ENCODE measurements at places on chromosomes 13 and 19.

DNA sequence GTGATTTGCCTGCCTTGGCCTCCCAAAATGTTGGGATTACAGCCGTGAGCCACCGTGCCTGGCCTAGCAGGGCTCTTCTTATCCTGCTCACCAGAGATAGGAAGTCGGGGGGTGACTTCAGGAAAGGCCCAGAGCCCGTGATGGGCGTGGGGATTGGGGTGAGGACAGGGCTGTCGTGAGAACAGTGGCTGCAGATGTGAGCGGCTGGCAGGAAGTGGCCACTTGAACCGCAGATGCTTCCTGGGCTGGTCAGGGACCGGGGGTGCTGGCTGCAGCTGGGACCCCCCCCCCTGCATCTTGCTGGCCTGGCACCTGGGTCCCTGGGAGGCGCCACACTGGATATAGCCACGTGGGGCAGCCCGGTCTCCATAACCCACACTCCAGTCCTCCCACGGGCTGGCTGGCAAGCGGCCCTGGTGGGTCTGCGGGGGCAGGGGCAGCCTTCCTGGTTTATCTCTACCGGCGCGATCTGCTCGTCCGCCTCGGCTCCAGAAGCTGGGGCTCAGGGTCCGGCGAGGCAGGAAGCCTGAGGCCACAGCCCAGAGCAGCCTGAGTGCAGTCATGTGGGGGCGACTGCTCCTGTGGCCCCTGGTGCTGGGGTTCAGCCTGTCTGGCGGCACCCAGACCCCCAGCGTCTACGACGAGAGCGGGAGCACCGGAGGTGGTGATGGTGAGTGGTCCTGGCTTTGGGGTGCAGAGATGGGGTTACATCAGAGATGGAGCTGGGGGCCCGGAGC, at the start of gene F2RL3:
Gene F2RL3 (plus strand): TSS at position 371 of the 737 bp plus-strand sequence. CDS start 191 bp downstream, at position 562.
- no peak for DNase-seq

DNA sequence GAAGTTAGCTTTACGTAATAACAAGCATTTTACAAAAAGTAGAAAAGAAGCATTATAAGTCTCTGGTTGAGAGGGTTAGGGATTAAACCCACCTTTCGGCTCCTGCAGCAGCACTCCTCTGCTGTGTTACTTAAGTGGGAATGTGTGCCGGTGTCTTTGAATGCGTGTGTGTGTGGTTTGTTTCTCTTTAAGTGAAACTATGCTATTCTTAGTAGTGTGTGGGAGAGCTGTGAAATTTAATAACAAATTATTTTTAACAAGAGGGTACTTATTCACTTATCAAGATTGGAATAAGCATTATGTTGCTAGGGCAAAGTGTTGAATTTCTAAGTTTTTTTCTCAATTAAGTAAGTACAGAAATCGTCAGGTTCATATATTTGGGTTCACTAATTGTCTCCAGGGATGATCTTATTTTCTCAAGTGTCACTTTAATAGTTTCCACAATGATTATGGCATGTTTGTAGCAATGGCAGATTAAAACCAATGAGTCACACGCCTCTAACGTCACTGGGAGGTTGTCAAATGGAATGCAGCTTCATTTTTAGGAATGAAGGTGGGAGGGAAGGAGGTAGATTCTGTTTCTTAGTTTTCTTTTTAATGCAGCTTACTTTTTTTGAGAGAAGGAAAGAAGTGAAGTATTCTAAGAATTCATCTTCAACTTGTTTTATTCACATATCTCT, 151.3 kb downstream of the LMO7 start:
- DNase-seq = no peak

DNA sequence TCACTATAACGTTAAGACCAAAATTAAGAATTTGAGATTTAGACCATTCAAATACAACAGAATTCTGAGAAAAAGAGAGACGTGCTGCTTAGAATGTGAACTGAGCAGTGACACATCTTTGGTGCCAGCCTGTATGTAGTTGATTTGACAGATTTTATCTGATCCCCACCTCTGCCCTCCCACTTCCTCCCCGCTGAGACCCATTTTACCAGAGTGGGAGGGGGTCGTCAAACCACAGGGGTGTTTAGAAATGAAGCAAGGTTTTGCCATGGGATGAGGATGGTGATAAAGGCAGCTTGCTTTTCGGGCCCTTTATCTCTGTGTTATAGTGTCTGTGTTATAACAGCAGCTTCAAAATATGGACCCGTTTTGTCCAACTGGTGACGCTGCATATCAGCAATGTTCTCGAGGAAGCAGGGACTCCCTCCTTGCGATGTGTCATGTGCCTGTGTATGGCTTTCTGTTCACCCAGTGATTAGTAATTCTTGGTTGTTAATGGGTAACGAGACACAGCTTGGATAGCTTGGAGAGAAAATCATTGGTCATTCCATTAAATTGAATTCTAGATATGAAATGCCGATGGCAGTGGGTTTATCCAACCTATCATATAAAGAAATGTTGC, 125.0 kb downstream of the HS6ST3 start:
- no peak for DNase-seq

DNA sequence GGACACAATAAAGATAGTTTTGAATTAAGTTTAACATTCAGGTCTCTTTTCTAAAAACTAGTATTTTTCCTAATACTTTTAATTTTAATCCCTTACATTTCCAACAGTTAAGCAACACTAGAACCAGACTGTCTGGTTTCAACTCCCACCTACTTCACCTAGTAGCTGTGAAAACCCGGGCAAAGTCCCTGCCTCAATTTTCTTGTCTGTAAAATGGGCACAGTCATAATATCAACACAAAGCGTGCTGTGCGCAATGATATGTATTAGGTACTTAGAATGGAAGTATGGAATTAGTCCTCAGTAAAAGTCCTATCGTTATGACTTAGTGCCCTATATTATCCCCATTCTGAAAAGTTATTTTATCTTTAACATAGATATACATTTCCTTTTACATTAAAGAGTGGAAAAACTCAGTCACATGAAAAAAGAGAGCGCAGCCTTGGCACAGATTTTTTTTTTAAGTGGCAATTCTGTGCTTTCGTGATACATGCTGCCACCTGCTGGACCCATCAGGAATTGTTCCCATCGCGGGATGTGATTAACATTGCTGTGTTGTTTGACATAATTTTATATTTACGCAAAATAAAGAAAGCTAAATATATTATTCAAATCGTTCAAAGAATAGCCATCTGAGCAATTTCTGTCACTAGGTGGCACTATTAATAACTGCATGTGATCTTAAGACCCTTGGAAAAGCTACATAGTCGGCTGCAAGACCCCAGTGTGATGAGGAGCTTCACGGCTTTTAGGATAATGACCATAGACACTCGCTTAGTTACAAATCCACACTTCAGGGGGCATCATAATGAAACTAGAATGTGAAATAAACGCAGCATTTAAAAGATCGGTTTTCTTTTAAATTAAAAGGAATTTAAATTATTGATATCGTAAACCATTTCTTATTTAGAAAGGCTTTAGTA, 59.9 kb downstream of the LIG4 start:
- peak; percentile 3 for DNase-seq

Data from stimulated activated CD8-positive, alpha-beta memory T cell treated with anti-CD3 and anti-CD28 coated beads, Interleukin-4, amount 100 ng/mL, for 1 hour (primary cell).